ENCODE measurements at places on chromosomes 3 and 15. TPM values are rescaled to one million over a fixed set of nuclear protein-coding genes. Genes with fewer than 3 reads are reported as not detected.

GBE1 gene
- 26.1 TPM for total RNA-seq

TNFSF10 gene
- 9.9 TPM for total RNA-seq

KIF15 gene
- total RNA-seq, result 6.3 TPM

VPS18 gene
- 20.9 TPM for total RNA-seq

CELF6 gene
- total RNA-seq, result 1.0 TPM

CCR3 gene
- total RNA-seq, result not detected

HEG1 gene
- total RNA-seq, result 25.1 TPM

ATP13A5 gene
- not detected for total RNA-seq

GORASP1 gene
- total RNA-seq, result 11.5 TPM

CDHR4 gene
- total RNA-seq, result not detected

STXBP5L gene
- total RNA-seq, result not detected

GOLGA8S gene
- not detected for total RNA-seq

ZSCAN29 gene
- total RNA-seq, result 28.7 TPM

EPB42 gene
- total RNA-seq, result 13.6 TPM

DUOX1 gene
- under 0.01 TPM for total RNA-seq

ZPLD1 gene
- not detected for total RNA-seq

LRRIQ4 gene
- not detected for total RNA-seq

ACKR4 gene
- 2.1 TPM for total RNA-seq

CLDN11 gene
- 1.6 TPM for total RNA-seq

SERINC4 gene
- total RNA-seq, result under 0.01 TPM
